GM12878 (cell line): ENCODE measurements at places on chromosomes 1 and 21. TPM values are rescaled to one million over a fixed set of nuclear protein-coding genes. Genes with fewer than 3 reads are reported as not detected.
A peak's percentile ranks its signal among the peaks of the same experiment; 100 is the strongest.

GRCh38 chr1:165857046-165857801 is 29.8 kb downstream of the UCK2 start:
- no peak for DNase-seq

- DNase-seq = no peak
Measured at GRCh38 chr21:34687065-34687464, 18.3 kb downstream of the CLIC6 start.

DNA sequence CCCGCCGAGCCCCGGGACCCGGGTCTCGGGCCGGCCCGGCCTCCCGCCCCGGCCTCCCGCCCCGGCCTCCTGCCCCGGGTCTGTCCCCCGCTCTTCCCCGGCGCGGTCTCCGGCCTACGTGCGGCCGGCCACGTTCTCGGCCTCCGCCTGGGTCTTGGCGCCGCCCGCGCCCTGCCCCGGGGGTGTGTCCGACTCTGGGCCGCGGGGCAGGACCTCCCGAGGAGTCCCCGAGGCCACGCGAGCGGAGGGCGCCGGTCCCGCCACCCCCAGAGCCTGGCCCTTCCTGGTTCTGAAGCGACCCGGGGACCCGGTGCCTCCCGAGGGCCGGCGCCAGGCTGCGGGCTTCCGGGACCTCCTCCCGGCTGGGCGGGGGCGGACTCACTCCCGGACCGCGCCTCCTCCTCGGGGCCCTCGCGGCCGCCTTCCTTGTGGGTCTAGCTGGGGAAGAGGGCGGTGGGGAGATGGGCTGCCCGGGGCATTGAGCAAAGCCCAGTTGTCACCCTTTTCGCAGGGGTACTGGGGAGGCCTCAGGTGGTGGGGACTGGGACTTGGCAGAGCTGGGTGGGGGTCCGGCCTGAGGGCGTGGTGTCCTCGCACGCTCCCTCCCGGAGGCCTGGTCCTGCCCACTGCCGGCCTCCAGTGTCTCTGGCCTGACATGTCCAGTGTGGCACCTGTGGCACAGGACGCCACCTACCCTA is 558 bp downstream of the PFKL start:
- no peak for DNase-seq

GRCh38 chr1:158329733-158330132 is 1.6 kb downstream of the CD1B start:
- no peak for DNase-seq

DNA sequence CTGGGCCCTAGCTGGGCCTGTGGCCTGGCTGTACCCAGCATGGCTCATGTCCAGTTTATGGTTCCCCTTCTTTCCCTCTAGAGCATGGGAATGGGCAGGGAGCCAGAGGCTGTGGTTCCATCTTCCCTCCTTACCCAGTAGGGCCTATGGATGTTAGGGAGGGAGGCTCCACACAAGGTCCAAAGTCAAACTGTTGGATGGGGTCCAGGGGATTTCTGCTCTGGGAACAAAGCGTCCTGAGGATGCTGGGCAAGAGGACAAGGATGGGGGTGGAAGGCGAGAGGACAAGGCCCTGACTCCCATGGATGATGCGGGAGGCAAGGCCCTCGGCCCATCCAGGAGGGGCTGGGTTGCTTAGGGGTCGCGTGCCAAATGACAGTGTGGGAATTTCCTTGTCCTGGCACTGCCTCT is 17.3 kb downstream of the CSF1 start:
- no peak for DNase-seq

DNA sequence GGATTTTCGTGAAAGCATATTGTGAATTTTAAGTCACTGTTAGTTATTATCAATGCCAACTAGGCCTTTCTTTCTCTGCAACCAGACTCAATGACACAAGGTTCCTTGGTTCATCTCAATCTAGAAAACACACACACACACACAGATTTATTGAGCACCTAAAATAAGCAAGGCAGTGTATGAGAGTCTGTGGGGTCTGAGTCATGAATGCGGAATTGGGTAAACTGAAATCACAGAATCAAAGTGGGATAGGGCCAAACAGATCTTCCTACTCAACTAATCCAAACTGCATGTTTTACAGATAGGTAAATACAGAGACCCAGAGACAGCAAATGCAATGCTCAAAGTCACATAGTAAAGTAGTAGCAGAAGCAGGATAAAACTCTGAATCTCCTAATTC is 48.5 kb upstream of the NRDC start:
- DNase-seq = no peak

- DNase-seq = no peak
Measured at GRCh38 chr1:54811739-54812655, 10.9 kb upstream of the TTC22 start.

DNA sequence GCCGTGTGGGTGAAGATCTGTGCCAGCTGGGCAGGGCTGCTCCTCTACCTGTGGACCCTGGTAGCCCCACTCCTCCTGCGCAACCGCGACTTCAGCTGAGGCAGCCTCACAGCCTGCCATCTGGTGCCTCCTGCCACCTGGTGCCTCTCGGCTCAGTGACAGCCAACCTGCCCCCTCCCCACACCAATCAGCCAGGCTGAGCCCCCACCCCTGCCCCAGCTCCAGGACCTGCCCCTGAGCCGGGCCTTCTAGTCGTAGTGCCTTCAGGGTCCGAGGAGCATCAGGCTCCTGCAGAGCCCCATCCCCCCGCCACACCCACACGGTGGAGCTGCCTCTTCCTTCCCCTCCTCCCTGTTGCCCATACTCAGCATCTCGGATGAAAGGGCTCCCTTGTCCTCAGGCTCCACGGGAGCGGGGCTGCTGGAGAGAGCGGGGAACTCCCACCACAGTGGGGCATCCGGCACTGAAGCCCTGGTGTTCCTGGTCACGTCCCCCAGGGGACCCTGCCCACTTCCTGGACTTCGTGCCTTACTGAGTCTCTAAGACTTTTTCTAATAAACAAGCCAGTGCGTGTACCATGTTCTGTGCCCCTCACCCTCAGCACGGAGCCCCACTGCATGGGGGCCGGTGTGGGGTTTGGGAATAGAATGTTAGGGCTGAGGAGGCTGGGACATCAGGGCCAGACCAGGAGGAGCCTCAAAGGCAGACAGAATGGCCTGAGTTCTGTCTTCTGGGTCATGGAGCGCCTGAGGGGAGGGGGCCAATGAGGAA is 21.3 kb downstream of the SERINC2 start:
- DNase-seq = no peak

DNA sequence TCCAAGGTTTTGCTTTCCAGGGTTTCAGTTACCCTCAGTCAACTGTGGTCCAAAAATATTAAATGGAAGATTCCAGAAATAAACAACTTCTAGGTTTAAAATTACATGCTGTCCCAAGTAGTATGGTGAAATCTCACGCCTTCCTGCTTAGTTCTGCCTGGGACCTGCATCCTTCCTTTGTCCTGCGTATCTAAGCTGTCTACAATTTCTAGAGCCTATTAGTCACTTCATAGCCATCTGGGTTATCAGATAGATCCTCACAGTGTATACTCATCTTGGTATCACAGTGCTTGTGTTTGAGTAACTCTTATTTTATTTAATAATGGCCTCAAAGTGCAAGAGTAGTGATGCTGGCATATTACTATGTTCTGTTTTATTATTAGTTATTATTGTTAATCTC is 157.7 kb downstream of the ROR1 start:
- no peak for DNase-seq

DNA sequence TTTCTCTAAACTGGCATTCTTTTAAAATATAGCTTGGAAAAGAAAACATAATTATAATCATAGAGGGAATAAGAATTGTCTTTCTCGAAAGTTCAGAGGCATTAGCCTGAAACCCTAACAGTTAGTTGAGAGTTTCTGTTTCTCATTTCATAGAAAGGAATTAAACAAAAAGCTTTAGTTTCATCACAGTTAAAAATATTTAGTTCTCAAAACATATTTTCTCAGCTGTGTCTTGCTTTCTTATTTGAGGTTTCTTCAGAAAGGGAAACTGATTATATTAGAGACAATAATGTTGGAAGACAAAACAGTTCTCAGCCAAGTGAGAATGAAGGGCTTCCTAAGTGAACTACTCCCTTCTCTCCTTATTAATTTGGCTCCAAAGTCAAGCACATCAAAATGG is 75.4 kb upstream of the C1orf105 start:
- no peak for DNase-seq

DNA sequence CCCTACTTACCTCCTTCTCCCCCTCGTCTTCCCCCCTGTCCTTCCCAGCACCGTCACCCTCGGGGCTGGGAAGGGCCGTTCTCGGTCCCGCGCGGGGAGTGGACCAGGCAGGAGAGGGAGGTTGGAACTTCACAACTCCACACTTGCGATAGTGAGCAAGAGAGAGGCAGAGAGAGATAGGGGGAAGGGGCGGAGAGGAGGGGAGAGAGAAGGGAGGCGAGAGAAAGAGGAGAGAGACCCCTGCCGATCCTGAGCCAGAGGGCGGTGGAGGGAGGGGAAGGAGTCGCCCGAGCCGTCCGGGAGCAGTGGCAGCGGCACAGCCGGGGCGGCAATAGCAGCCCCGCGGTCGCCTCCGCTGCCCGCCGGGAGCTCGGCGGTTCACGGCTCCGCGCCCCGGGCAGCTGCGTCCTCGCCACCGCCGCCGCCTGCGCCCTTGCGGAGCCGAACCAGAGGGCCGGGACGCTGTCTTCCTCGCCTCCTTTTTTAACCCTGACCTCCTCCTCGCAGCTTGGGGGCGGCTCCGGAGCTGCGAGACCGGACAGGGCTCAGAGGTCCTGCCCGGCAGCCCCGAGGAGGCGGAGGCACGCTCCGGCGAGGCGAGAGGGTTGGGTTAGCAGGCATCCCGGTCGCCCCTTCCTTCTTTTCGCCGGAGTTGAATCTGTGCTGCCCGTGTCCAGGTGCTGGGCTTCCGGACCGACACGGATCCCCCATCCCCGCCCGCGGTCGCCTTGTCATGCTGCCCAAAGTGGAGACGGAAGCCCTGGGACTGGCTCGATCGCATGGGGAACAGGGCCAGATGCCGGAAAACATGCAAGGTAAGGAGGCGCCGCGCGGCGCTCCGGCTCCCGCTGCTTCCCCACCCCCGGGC is 11.7 kb downstream of the NR5A2 start:
- DNase-seq = no peak

DNA sequence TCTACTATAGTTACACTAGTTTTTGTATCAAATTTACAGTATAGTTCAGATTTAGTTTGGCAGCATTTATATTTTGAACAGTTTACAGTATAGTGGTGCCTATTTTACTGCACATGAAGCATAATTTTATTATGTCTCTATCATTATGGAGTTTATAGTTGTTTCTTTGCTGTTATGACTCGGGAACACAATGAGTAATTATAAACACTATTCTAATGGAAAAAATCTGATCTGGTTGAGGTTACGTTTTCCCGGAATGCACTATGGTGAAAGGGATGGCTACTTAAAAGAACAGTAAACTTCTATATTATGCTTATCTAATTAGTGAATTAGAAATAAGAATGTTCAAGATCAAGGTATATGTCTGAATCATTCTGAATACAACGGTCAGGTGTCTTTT is 10.6 kb downstream of the LCA5L start:
- DNase-seq = no peak

GRCh38 chr1:234961456-234962339 is 166.9 kb downstream of the TOMM20 start:
- no peak for DNase-seq

DNA sequence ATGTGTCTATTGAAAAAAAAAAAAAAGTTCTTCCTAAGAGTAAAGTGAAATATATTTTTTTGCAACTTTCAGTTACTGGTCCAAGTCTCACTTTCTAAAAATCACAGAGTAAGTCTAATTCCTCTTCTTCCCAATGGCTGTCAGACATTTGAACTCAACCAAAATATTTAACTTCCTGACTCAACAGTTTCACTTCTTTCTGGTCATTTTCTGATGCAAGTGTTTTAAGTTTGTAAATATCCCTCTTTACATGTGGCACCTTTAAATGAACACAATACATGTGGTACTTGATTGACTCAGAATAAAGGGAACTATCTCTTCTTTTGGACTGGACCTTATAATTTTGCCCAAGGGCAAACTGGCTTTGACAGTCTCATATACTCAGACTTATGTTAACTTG is 76.7 kb downstream of the ASH1L start:
- peak; percentile 25 for DNase-seq

DNA sequence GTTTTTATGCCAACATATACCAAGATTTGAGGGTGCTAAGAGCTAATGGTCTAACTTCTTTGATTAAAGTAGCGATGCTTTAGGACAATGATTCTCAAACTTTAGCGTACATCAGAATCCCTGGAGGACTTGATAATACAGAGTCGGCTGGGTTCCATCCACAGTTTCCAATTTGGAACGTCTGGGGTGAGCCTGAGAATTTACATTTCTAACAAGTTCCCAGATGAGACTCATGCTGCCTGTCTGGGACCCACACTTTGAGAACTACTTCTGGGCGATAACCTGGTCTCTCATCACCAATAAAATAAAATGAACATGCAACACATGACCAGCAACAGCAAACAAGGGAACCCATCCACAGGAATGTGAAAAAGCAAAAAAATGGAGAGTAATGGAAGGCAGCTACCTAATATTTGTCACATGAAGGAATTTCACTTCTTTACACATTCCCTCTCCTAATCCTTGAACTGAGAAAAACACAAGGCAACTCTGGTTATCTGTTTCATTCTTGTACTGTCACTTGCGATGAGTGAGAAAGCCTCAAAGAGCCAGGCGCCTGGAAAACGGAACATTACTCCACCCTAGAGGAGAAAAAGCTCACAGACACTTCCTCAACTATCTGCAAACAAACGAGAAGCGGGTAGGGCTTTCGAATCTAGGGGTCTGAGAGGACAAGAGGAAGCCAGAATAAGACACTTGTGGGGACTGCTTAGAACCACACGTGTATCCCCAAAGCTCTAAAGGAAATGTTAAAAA is 14.0 kb downstream of the HSF2BP start:
- DNase-seq = no peak

GRCh38 chr1:222970711-222971110 is 155.9 kb downstream of the DISP1 start:
- no peak for DNase-seq

DNA sequence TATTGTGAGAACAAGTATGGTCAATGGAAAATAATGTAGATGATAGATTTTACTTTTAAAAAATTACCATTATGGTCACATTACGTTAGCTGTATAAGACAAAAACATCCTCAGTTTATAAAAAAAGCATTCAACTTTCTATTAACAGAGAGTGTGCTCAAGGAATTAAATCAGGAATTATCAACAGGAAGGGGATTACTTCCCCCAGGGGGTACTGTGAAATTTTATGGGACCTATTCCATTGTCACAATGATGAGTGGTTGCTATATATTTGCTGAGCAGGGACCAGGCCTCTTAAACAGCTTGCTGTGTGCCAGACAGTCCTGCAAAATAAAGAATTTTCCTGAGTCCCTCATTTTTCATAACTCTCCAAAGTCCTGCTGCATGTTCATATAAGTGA is 21.2 kb downstream of the JAM2 start:
- DNase-seq = no peak

PLCH2 gene
- polyA plus RNA-seq = 0.03 TPM in 1 of 2 replicates, not detected in the other

KCNA3 gene
- polyA plus RNA-seq = 1.6 and 1.7 TPM in 2 replicates

EDEM3 gene
- 14.3 and 15.5 TPM in 2 replicates for polyA plus RNA-seq

CNKSR1 gene
- 0.33 and 0.79 TPM in 2 replicates for polyA plus RNA-seq

AQP10 gene
- polyA plus RNA-seq = not detected in 2 replicates

NEGR1 gene
- polyA plus RNA-seq = 0.01 TPM in 1 of 2 replicates, not detected in the other

SUSD4 gene
- polyA plus RNA-seq = 0.24 TPM in 1 of 2 replicates, not detected in the other
